ENCODE measurements at places on chromosomes 2 and 18.

- no peak for DNase-seq
Observed at GRCh38 chr2:38131676-38132075, 55.7 kb upstream of the CYP1B1 start.

DNA sequence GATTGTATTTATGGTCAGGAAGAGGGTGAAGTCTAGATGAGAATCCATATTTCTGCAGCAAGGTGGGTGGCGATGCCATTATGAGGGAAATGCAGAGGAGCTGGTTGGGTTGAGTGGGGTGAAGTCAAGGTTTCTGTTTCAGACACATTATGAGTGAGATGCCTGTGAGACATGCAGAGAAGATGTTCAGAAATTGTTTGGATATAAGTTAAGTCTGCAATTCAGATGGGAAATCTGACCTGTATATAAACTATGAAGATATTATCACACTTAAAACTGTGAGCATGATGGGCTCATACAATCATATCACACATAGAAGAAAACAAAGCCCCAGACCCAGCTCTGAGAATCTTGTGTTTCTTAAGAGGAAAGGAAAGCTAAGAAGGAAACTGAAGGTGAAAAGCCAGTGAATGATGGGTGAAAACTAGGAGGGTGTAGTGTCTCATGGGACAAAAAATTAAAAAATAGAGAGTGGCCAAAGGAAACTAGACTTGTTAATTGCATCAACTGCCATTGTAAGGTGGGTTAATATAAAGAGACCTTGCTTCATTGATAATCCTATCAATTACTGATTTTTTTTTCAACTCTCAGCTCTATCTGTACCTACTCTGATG, 14.2 kb downstream of the GALNT5 start:
- no peak for DNase-seq

DNA sequence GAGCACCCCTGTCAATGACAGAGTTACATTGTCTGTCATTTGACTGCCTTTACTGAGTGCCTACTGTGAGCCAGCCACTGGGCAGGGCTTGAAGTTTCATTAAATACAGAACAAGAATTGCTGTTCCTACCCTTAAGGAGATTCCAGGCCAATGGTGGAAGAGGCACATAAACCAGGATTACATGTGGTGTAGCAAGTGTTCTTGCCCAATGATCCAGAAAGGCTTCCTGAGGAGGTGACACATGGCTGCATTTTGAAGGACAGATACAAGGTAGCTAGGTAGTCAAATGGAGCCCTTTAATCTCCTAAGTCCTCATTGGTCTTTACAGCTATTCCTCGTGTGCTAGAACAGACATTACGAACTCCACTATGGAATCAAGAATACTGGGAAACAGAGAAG, 312.7 kb downstream of the ETAA1 start:
- DNase-seq: no peak

- no peak for DNase-seq
Observed at GRCh38 chr2:25305775-25306174, 36.0 kb downstream of the DNMT3A start.

- DNase-seq: peak; percentile 30
Observed at GRCh38 chr18:31101183-31102024, 817 bp downstream of the DSC2 start.

GRCh38 chr2:98099939-98100743, 13.2 kb downstream of the VWA3B start:
- DNase-seq: no peak

DNA sequence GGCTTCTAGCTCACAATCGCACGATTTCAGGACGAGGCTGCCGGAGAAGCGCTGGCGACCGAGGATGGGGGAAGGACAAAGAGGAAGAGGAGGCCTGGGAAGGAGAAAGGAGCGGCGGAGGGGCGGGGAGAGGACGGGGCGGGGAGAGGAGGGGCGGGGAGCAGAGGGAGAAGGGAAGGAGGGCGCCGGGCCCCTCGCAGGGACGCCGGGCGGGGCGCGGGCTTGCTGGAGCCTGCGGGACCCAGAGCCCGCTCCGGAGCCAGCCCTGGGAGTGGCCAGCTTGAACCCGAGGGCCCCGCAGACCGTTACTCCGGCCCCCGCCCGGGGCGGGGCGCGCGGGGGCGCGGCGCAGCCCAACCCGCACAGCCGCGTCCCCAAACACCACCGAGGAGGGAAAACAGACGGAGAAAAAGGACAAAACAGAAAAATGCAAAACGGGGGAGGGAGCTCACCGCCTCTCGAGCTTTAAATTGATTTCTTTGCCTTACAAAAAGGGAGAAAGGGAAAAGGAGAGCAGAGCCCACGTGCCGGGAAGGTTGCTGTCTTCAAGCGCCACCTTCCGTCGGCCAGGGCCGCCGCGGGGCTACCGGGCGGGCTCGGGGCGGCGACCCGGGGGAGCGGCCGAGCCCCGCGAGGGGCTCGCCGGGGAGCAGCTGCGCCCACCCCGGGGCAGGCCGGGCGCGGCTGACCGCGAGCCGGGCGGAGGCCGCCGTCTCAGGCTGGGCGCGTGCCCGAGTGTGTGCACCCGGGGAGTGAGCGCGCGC, 781 bp upstream of the SOX11 start:
- no peak for DNase-seq

- DNase-seq: no peak
Observed at GRCh38 chr2:167908786-167909185, 338.6 kb downstream of the STK39 start.

DNA sequence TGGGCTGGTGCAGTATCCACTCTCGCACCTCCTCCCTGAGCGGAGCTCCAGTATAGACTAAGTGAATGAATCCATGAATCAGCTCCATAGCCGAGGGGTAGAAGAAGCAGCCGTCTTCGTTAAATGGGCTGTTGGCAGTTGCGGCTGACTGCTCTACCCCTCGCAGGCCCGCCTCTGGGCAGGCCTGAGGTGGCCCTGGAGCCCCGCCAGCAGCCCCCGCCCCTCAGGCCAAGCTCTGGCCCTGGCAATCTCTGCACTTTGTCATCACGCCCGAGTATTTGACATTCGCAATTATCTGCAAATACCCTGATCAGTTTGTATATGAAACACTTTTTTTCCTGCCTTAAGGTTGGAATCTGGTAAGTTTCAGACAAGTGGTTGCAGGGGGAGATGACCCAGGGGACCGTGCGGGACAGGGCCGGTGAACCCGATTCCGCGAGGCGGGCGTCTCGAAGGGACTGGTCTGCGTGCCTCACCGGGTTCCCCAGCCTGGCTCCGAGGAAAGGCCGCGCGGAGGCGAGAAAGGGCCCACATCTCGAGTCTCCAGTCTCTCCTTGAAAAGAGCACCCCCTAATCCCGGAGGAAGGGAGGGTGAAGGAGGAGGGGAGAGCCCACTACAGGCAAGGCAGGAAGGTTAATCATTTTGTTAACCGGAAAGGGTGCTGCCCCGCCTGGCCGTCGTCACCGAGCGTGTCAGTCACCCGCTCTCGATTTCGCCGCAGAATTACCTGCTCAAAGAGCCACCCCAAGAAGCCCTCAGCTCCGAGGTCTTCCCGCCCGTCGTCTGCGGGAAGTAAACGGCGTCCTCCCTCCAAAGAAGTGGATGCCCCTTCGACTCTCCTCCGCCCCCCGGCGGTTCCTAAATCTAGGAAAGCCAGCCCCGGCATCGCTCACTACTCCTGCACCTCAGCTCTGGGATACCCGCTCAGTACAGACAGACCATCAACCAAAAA, 11.1 kb upstream of the SATB2 start:
- no peak for DNase-seq

- no peak for DNase-seq
Observed at GRCh38 chr2:65368468-65368867, 63.9 kb downstream of the SPRED2 start.

DNA sequence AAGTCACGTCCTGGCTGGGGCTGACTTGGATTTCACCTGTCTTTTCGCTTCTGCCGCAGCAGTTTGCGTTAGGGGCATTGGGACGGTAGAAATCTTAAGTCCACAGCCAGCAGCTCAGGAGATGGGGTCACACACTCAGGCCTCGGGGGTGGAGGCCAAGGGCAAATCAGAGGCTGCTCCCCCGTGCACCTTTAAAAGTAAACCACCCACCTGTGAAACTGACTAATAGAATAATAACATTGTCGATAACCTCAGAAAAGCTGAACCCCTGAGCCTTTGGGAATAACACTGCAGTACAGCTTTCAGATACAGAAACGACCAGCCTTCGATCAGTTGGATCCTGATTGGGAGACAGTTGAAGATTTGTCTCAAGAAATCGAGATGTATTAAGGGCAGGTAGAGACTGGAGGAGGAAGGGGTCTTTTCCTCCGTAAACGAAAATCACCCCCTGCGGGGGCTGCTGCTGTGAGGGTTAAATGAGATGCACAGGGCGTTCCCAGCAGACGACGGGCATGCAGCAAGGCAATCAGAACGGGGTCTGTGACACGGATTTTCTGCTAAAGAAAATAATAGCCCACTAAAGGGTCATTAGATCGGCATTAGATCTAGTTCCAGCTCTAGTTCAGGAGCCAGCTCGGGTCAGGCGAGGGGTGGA, 16.4 kb upstream of the NFATC1 start:
- DNase-seq: no peak

GRCh38 chr18:52615943-52616342, 275.9 kb downstream of the DCC start:
- no peak for DNase-seq

DNA sequence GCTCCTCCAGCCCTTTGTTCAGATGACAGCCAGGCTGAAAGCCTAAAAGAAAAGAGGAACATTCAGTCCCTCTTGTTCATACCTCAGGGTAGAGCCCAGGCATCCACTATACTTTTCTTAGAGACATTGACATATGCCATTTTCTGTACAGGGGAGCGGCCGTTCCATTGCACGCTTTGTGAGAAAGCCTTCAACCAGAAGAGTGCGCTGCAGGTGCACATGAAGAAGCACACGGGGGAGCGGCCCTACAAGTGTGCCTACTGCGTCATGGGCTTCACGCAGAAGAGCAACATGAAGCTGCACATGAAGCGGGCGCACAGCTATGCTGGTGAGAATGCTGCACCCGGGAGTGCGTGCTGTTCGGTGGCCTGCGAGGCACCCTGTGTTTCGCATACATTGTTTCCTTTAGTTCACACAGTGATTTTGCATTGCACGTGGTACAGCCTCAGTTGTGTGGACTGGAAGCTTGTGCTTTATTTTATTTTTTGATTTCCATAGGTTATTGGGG, 138.2 kb downstream of the ZNF236 start:
- DNase-seq: no peak

- DNase-seq: peak; percentile 66
Observed at GRCh38 chr2:172181840-172182239, 79.1 kb upstream of the DLX2 start.

GRCh38 chr18:58527952-58528287, 101.0 kb downstream of the ALPK2 start:
- no peak for DNase-seq

- DNase-seq: no peak
Observed at GRCh38 chr2:111118981-111119821, 1.5 kb upstream of the BCL2L11 start.

GRCh38 chr18:63987743-63988142, 17.9 kb downstream of the SERPINB8 start:
- DNase-seq: no peak

DNA sequence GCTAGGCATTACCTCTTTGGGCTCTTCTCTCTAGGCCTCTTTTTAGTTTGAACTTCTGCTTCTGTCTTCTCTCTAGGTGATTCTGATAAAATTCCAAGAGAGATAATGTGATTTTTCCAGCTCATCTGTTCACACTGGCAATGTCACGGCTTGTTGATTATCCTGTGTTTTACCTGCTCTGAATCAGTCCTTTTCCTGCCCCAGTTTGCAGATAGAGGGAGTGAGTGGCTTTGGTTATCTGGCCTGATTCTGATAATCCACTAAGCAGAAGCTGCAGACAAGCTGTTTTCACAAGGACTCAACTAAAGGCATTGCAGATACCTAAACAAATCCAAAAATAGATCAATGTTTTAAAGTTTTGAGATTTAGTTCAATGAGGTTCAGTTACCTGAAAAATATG, 111.9 kb downstream of the DCC start:
- no peak for DNase-seq

Measured in SW480 (cell line).